ENCODE measurements at places on chromosomes 11 and 22. TPM values are rescaled to one million over a fixed set of nuclear protein-coding genes. Genes with fewer than 3 reads are reported as not detected.

The ZDHHC13 gene
- 1.9 TPM for total RNA-seq

The OR8B4 gene
- total RNA-seq: not detected

The LSP1 gene
- 20.6 TPM for total RNA-seq

The UBQLNL gene
- 0.11 TPM for total RNA-seq

The ADAMTS15 gene
- 1.1 TPM for total RNA-seq

The GRIA4 gene
- not detected for total RNA-seq

The RAC2 gene
- total RNA-seq: 4.8 TPM

The GPR137 gene
- 20.6 TPM for total RNA-seq

The SLC35F2 gene
- total RNA-seq: 0.43 TPM

The AIFM3 gene
- total RNA-seq: 0.37 TPM

The MAP6 gene
- 0.55 TPM for total RNA-seq

The UPK3A gene
- total RNA-seq: not detected

The PLAAT2 gene
- total RNA-seq: 0.42 TPM

The ANGPTL5 gene
- not detected for total RNA-seq

The FGF3 gene
- total RNA-seq: not detected
